Activated CD8-positive, alpha-beta memory T cell treated with anti-CD3 and anti-CD28 coated beads for 36 hours (primary cell): ENCODE measurements at places on chromosomes 12 and 14. TPM values are rescaled to one million over a fixed set of nuclear protein-coding genes. Genes with fewer than 3 reads are reported as not detected.

The TPPP2 gene
- not detected for total RNA-seq

The MYO1H gene
- not detected for total RNA-seq

The CFAP251 gene
- total RNA-seq: 0.65 TPM

The IL22 gene
- 1.4 TPM for total RNA-seq

The KRT86 gene
- total RNA-seq: not detected

The OR6C2 gene
- total RNA-seq: not detected

The OTOGL gene
- total RNA-seq: not detected

The CISTR gene
- not detected for total RNA-seq

The C1QL4 gene
- not detected for total RNA-seq

The SLCO1B1 gene
- total RNA-seq: not detected

The DBX2 gene
- not detected for total RNA-seq
